ENCODE measurements at places on chromosomes 6 and 20.

GRCh38 chr6:75611702-75612375, 10.2 kb downstream of the SENP6 start:
- DNase-seq: no peak

- DNase-seq: peak; percentile 91
Measured at GRCh38 chr20:1392693-1393506, at the start of gene FKBP1A. TSS of gene FKBP1A (minus strand) at chr20:1393054. CDS start at chr20:1392998, 56 bp downstream.

GRCh38 chr6:108621117-108621516, 60.4 kb downstream of the FOXO3 start:
- DNase-seq: no peak

DNA sequence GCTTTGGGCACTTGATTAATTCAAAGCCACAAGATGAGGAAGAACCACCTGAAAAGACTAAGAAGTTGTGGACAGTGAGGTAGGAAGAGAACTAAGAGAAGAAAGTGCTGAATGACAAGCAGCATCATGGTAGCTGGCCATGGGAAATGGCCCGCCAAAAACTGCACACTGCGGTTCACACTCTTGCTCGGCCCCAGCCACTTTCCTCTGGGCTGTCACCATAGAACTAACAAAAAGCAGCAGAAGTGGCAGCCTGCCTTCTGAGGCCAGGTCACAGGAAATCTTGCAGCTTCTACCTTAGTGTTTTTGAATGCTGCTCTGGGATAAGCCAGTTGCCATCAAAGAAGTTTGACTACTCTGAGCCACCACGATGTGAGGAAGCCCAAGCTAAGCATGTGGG, 34.8 kb upstream of the ZNFX1 start:
- DNase-seq: no peak

GRCh38 chr6:215335-216034, 76.8 kb upstream of the DUSP22 start:
- DNase-seq: no peak

- DNase-seq: no peak
Measured at GRCh38 chr20:38447931-38448675, 13.0 kb upstream of the SNHG17 start.

- no peak for DNase-seq
Measured at GRCh38 chr6:91240878-91241603, 654.2 kb upstream of the MAP3K7 start.

DNA sequence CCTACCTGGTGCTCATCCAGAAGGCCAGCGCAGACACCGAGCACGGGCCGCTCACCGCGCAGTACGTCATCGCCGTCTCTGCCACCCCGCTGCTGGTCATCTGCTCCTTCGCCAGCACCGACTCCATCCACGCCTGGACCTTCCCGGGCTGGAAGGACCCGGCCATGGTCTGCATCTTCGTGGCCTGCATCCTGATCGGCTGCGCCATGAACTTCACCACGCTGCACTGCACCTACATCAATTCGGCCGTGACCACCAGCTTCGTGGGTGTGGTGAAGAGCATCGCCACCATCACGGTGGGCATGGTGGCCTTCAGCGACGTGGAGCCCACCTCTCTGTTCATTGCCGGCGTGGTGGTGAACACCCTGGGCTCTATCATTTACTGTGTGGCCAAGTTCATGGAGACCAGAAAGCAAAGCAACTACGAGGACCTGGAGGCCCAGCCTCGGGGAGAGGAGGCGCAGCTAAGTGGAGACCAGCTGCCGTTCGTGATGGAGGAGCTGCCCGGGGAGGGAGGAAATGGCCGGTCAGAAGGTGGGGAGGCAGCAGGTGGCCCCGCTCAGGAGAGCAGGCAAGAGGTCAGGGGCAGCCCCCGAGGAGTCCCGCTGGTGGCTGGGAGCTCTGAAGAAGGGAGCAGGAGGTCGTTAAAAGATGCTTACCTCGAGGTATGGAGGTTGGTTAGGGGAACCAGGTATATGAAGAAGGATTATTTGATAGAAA, 2.0 kb downstream of the SLC35D3 start:
- no peak for DNase-seq

DNA sequence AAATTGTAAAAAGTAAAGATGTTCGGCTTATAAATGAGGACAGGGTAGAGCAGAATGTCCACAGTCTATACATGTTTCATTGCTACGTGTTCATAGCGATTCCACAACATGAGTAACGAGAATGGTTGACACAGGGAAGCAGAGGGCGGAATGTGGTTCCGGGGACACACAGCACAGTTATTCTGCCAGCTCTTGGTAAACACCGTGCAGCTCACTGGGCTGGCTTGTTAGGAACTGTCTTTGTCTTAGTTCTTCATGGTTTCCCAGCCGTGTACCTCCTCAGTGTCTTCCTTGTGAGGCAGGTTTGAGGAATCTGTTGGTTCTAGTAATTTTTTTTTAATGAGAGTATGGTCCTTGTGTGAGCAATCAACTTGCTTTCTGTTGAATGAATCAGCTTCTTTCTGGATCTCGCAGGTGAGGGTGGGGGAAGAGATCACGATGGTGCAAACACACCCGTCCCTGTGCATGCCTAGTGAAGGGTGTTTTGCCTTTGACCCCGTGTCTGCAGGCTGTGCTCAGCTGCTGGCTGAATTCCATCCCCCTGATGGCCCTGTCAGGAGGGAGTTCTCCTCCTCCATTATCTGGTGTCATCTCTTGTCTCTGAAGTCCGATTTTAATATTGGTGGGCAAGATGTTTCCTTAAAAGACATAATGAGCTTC, 168.2 kb downstream of the SMOC2 start:
- no peak for DNase-seq

DNA sequence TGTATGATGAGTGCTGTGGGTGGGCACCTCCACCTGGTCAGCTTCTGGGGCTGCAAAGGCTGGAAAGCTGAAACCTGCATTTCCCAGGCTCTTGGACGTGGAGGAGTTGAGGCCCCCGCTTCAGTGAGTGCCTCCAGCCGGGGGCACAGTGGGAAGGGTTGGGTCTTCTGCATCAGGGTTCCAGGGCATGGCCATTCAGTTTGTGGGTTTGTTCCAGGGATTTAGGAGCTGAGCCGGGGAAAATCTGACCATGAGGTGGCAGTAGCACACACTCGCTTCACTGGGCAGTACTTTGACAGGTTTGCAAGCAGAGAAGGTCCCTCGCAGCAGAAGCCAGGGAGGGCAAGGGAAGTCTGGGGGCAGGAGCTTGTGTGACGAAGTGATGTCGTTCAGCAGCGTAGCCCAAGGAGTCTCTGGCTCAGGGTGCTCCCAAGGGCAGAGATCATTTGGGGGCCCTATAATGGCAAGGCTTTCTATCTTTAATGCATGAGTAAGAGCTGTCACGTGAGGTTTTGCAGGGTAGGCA, 69.5 kb upstream of the SULF2 start:
- no peak for DNase-seq

DNA sequence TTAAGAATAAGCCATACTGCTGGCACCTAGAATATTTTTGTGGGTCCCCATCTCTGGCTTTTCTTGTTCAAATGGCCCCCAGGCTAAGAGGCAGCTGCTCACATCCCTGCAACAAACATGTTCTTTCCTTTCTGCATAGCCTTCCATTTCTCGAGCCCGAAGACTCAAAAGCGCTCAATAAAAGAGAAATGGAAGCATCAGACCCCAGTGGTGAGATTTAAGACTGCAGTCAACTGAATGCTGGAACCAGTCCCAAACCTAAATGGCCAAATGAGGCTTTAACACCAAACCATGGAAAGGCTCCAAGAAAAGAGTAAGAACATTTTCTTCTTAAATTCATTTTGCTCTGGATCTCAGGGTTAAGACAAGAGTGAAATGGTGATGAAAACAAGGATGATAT, 122.1 kb upstream of the TRAF3IP2 start:
- no peak for DNase-seq

DNA sequence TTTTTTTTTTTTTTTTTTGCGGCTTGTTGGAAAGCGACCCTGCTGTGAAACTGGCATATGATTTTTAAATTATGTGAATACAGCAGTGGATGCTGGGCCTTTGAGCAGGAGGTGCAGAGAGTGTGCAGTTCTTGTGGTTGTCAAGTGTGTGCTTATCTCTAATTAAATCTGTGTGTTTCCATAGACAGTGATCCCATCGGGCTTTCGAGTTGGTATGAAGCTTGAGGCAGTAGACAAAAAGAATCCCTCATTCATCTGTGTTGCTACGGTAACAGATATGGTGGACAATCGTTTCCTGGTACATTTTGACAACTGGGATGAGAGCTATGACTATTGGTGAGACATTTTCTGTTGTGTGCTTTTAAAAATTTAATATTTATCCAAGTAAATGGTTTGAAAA, 52.4 kb downstream of the L3MBTL3 start:
- no peak for DNase-seq

DNA sequence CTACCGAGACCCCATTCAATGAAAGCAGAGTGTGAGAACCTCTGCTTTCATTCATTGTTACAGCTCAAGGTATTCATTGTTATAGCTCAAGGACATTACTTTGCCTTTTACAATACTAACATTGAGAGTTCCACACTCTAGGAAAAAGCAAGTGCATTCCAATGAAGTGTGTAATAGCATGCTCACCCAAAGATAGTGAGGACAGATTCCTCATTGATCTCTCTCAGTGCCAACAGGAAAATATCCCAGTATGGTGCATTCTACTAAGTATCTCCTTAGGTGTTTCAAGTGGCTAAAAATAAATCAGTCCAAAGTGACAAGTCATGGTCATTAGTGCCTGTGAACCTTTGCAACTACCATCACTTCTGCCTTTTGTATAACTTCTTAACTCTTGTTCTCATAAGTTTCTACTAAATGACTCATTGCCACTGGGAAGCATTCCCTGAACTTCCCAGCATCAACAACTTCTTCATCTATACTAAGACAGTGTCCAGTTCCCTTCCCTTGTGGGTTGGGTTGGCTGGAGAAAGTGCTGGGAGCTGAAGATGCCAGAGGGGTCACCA, 140.7 kb upstream of the STXBP5 start:
- DNase-seq: no peak

- DNase-seq: no peak
Measured at GRCh38 chr6:41191569-41191968, 9.4 kb downstream of the TREML2 start.

GRCh38 chr6:157669747-157670216, 153.3 kb upstream of the SNX9 start:
- DNase-seq: no peak

GRCh38 chr20:36856195-36856594, 19.7 kb upstream of the TLDC2 start:
- DNase-seq: no peak

DNA sequence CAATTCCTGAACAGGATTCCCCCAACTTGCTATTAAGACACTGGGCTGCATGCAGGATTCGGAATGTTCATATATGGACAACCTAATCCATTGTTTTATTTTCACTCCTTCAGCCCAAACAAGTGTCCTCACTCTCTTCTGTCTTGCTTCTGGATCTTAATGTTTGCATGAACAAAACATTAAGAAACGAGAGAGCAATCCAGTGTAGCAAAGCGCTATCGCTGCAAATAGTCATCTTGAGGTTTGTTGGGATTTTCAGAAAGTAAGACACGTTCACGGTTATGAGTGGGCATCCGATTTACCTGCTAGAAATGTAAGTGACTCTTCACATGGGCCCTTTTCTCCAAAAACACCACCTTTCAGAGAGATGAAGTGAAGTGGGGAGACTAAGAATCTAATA, 156.4 kb downstream of the MBOAT1 start:
- no peak for DNase-seq

GRCh38 chr6:124420116-124420840, 542.0 kb upstream of the RNF217 start:
- DNase-seq: no peak

GRCh38 chr6:31769684-31770371, 7.3 kb downstream of the VWA7 start:
- no peak for DNase-seq

DNA sequence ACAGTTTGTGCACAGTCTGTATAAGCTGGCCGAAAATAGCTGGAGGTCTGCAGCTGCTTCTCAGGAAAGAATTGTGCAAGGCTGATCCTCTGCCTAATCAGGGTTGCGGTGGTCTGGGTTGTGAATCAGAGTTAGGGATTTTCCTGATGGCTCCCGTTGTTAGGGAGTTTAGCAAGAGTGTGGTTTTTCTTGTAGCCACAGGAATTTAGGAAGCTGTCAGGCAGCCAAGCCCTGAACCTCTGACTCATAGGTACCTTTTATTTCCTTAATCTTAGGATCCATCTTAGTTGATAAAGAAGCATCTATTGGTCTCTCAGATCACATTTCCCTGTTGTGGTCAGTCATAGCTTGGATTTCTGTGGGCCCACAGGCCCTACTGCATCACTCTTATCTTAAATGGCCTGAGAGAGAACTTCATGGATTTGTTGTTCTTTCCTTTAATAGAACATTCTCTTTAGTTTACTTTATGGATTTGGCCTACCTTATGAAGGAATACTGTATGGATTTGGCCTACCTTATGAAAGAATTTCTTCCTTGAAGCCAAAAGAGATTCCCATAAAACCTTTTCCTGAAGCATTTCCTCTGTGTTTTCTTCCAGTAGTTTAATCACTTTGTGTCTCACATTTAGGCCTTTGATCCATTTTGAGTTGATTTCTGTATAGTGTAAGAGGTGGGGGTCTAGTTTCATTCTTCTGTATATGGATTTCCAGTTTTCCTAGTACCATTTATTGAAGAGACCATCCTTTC, 10.3 kb downstream of the KIF25 start:
- no peak for DNase-seq

GRCh38 chr6:84415068-84415467, 187.6 kb upstream of the CEP162 start:
- DNase-seq: no peak

DNA sequence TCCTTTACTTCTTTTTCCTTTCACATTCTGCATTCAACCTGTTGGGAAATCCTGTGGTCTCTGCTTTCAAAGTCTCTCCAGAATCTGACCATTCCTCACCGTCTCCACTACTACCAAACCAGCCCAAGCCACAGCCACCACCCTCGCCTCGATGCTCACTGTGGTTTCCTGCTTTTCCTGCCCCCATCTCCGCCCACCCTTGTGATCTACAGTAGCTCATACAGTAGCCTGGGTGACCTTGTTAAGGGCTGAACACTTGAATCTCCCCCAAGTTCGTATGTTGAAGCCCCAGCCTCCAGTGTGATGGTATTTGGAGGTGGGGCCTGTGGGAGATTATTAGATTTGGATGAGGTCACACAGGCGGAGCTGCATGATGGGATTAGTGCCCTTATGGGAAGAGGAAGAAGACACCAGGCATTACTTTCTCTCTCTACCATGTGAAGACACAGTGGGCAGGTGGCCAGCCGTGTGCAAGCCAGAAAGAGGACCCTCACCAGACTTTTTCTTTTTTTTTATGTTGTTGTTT, 189.0 kb upstream of the UST start:
- DNase-seq: no peak

GRCh38 chr6:1884313-1884712, 274.6 kb downstream of the FOXC1 start:
- no peak for DNase-seq

- DNase-seq: no peak
Measured at GRCh38 chr20:704726-705125, 29.1 kb upstream of the SCRT2 start.

GRCh38 chr6:31582230-31582643, at the start of gene LTB:
TSS of gene LTB (minus strand) at chr6:31582424. CDS start at chr6:31582417, 7 bp downstream.
- DNase-seq: no peak

DNA sequence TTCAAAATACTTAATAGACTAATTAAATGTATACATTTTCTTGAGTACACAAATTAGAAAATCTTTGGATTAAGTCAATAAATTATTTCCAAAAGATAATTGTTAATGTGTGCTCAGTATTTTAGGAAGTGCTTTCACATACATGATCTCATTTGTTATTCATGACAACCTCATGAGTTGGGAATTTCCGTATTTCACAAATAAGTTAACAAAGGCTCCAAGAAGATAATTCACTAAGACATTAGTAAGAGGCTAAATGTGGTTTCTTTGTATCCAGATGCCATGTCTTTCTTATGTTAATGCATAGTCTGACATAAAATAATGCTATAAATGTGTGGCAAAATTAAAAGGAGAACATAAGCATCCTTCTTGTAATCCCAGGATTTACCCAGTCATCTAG, 79.5 kb upstream of the TCF21 start:
- DNase-seq: no peak

- no peak for DNase-seq
Measured at GRCh38 chr20:58173091-58173490, 55.4 kb downstream of the ANKRD60 start.
